ENCODE measurements at places on chromosomes 4 and X. TPM values are rescaled to one million over a fixed set of nuclear protein-coding genes. Genes with fewer than 3 reads are reported as not detected.

The MAGEB2 gene
- total RNA-seq: not detected

The EDA2R gene
- total RNA-seq: 8.1 TPM

The FGFR3 gene
- total RNA-seq: 0.86 TPM

The NXF3 gene
- not detected for total RNA-seq

The DSPP gene
- total RNA-seq: not detected

The SLC10A3 gene
- total RNA-seq: 27.7 TPM

The RFC1 gene
- total RNA-seq: 55.3 TPM

The ETDA gene
- not detected for total RNA-seq

The NHS gene
- 2.6 TPM for total RNA-seq

The CSAG2 gene
- not detected for total RNA-seq

The OPN1LW gene
- not detected for total RNA-seq

GRCh38 chrX:71541210-71542022, 8.5 kb downstream of the OGT start:
- peak; percentile 59 for DNase-seq

DNA sequence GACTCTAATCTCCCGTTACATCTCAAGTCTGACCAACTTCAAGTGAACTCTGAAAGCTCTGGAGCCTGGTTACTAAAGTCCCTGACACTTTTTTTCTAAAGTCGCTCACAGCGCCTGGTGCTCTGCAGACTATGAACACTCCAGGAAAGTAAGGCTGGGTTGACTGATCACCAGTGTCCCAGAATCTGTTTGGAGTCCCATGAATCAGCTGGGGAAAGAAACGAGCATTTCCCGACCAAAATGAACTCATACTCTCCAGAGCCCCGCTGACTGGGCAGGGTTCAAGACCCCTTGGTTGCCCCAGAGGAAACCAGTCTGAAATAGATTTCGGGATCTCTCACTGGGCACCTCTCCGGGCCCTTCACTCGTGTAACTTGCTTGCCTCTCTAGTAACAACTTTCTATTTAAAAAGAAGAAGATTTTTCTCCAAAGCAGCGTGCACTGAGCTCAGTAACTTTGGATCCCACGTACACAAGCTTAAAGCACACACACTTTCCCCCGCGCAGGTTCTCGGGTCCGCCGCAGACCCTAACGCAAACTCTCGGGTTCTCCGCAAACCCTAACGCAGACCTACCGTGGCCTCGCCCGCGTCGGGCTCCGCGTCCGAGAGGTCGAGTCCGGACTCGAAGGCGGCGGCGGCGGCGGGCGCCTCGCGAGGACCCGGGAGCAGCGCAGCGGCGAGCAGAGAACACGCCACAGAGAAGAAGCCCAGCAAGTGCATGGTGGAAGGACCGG, 964 bp downstream of the VEGFC start:
- peak; percentile 75 for DNase-seq

GRCh38 chr4:6900956-6901355, 8.7 kb upstream of the TBC1D14 start:
- DNase-seq: no peak

GRCh38 chr4:147182041-147182440, 236.4 kb upstream of the TTC29 start:
- no peak for DNase-seq

DNA sequence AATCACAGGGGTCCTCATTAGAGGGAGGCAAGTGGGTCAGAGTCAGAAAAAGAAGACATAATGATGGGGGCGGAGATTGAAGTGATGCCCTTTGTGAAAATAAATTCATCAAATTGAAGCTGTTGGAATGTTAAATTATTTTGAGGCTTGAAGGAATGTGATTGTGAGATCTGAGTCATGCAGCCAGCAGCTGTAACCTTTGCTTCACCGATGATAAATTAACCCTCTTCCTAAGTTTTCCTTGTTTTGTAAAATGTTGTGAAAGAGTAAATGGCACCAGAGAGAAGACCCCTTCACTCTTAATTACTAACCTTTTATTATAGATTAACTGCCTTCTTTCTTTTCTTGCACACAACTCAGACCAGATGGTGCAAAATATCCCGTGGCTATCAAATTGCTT, 47.7 kb upstream of the FAM9A start:
- peak; percentile 27 for DNase-seq

DNA sequence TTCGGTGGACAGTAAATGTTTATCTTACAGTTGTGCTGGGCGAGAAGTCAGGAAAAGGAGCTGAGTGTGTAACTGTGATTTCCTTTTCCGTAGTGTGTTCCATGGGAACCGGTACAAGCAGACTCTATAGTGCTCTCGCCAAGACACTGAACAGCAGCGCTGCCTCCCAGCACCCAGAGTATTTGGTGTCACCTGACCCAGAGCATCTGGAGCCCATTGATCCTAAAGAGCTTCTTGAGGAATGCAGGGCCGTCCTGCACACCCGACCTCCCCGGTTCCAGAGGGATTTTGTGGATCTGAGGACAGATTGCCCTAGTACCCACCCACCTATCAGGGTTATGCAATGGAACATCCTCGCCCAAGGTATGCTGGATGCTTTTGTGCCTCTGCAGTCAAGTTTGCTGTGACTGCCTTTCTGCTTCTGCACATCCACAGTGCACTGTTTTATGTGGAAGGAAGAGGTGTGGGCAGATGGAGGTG, 27.4 kb downstream of the NOCT start:
- peak; percentile 23 for DNase-seq

DNA sequence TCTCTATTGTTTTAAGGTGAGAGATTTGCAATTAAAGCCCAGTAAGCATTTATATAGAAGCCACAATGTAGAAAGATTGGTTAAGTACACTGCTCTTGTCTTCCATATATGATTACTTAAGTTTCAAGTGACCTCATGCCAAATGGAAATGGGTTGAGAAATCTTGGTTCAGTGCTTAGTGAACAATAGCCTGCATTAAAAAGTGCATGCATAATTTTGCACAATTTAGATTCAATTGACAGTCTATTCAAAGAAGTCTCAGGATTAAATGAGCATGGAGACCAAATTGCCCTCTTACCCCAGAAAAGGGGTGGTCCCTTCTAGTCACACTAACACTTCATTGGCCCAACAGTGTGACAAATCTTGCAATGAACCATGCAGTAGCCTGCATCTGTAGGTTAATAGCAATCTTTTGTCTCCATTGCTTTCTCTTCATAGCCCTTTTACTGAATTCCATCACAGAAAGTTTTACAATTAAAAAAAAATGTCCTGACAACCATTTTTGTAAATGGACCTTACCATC, 93.6 kb downstream of the HHIP start:
- no peak for DNase-seq

GRCh38 chr4:26257850-26258249, 63.0 kb upstream of the RBPJ start:
- DNase-seq: no peak

- peak; percentile 70 for DNase-seq
These were observed 487.1 kb downstream of the STPG2 start for GRCh38 chr4:97656044-97656720.

GRCh38 chr4:3285558-3286334, 7.1 kb upstream of the RGS12 start:
- peak; percentile 54 for DNase-seq

GRCh38 chr4:172168888-172169287, 355.7 kb downstream of the GALNTL6 start:
- DNase-seq: peak; percentile 44

GRCh38 chrX:78747489-78747888, at the start of gene LPAR4:
Gene LPAR4, plus strand, starts transcription at chrX:78747720. Its CDS starts 7,150 bp downstream, at chrX:78754870.
- DNase-seq: no peak

- DNase-seq: no peak
These were observed 234.1 kb upstream of the IGFBP7 start for GRCh38 chr4:57344296-57344695.

DNA sequence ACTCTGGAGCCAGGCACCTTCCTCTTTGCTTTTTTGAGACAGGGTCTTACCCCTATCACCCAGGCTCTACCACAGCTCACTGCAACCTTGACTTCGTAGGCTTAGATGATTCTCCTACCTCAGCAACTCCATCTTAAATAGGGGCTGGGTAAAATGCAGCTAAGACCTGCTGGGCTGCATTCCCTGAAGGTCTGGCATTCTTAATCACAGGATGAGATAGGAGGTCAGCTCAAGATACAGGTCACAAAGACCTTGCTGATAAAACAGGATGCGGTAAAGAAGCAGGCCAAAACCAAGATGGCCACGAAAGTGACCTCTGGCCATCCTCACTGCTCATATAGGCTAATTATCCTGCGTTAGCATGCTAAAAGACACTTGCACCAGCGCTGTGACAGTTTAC, 770.8 kb upstream of the PRKX start:
- DNase-seq: no peak

GRCh38 chrX:41236629-41237028, 97.3 kb upstream of the DDX3X start:
- DNase-seq: peak; percentile 37

DNA sequence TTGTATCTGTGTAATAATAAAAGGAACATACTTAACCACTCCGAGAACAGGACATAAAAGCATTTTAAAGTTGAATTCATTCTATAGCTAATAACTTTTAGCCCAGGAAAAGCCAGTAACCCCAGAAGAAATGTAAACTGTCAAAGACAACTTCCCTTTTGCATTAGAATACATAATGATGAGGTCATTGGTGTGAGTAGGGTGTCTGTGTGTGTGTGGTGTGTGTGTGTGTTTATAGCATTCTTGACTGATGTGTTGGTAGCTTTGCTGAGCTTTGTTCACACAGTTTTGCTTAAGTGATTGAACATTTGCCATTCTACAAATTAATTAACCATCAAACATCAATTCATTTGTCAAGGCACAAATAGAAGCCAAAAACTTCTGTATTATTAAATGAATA, 559.6 kb downstream of the ARAP2 start:
- DNase-seq: no peak

GRCh38 chr4:23728393-23728792, 161.5 kb downstream of the PPARGC1A start:
- peak; percentile 37 for DNase-seq
